Activated CD4-positive, alpha-beta T cell treated with anti-CD3 and anti-CD28 coated beads, Interleukin-2, amount 50 U/mL, for 24 hours (primary cell): ENCODE measurements at places on chromosomes 11 and 22.

GRCh38 chr11:122405547-122406341 is 249.8 kb upstream of the UBASH3B start:
- DNase-seq, result no peak

GRCh38 chr11:2135648-2136201 is 3.5 kb downstream of the IGF2 start:
- no peak for DNase-seq

DNA sequence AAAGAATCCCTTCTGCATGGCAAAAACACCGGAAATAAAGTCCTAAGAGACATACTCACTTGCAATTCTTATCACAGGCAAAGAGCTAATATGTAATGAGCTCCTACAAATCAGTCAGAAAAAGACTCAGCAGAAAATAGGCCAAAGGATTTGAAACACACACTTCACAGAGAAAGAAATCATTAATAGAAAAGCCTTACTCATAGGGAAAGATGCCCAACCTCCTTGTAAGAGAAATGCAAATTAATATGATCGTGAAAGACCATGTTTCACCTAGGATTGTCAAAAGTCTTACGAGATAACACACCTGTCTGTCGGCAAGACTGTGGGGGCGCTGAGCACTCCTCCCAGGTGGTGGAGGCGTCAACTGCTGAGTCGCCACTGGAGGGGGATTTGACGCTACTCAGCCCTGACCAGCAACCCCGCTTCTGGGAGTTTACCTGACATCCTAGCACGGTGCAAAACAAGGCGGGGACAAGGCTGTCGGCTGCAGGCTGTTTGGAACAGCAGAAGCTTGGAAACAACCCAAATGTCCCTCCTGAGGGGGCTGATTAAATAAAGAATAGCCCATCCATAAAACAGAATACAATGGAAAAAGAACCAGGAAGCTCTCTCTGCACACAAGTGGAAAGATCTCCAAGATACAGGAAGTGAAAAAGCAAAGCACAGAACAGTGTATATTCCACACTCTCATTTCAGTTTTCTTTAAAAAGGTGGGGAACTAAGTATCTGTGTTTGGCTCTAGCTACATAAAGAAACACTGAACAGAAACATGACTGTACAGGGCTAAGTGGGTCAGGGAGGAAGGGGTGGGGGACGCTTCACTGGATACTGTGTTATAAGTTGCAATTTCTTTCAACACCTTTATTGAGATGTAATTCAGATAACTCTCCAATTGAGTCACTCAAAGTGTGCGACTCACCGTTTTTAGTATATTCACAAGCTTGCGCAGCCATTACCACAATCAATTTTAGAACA is 11.5 kb downstream of the CSNK1E start:
- DNase-seq, result no peak

DNA sequence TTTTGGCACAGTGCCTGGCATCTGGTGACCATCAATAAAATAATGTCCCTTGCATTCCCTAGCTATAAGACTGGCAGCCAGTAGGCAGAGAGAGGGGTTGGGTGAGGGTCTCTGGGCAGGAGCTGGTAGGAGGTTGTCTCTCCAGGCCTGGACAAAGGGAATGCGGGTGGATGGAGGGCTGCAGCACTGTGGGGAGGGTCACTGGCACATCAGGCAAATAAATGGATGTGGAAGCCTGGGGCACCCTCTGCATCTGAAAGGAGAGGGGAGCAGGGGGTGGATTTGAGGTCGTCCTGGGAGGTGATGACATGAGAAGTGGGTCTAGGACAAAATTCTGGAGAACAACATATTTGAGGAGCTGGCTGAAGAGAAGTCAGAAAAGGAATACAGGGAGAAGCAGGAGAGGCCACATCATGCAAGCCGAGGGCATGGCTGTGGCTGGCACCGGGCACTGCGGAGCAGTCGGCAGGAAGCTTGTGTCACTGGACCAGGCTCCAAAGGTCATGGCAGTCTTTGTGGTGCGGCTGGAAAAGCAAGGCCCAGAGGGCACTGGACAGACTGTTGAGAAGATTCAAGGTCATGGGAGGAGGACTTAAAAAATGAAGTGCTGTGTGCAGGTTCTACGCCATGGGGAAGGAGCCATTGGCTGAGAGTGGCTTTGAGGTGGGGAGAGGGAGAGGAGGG is 36.5 kb upstream of the THY1 start:
- DNase-seq, result no peak

DNA sequence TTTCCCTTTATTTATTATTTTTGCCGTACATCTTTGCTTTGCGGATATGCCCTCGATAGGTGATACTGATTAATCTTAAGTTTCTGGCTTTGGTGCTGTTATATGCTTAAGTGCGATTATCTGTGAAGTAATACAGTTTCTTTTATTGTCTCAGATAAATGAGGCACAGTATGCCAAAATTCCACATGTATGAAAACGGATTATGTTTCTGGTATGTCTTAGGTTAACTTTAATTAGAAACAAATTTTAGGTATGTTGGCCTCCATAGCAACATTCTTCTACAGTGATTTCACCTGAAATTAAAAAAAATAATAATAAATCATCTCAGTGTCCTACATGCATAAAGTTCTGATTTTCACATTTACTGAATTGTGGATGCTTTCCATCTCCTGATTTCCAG is 119.2 kb downstream of the ARHGAP42 start:
- no peak for DNase-seq

GRCh38 chr11:60945295-60945667 is 6.7 kb downstream of the SLC15A3 start:
- DNase-seq, result no peak

DNA sequence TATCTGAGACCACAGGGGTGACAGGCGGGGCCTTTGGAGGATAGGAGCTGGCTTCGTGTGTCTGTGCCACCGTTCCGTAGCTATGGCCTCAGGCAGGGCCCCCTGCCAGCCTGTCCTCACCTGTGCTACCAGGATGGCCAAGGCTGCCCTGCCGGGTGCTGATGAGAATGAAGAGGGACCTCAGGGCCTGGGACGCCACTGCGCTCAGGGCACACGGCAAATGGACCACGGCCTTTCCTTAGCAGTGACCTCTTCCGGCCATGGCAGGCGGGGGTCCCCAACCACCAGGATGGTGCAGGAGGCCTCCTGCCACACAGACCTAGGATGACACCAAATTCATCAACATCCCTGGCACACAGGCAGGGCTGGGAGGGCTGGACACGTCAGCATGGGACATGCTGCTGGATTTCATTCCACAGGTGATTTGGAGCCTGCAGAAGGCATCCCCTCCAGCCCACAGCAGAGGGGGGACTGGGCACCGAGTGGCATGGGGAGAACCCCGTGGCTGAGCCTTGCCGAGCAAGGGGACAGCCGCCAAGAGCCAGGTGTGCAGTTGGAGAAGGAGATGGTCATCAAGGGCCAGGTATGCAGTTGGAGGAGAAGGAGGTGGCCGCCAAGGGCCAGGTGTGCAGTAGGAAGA is 1321.0 kb downstream of the BRD1 start:
- DNase-seq, result no peak

DNA sequence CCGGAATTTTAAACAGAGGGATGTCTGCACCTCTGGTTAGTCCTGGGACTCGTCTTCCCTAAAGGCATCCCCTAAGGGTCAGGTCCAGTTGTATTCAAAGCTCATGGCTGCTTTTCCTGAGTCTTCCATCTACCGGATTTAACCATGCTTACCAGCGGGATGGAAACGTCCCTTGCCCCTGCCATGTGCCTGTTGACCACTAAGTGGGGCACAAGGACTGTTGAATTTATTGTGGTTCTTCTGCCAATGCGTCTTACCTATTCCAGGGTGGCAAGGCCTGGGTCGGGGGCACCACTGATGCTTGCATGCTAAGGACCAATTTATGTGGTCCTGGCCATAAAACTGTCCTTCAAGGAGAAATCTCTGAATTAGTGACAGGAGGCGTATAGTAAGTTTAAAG is 25.6 kb downstream of the ANKRD42 start:
- no peak for DNase-seq

DNA sequence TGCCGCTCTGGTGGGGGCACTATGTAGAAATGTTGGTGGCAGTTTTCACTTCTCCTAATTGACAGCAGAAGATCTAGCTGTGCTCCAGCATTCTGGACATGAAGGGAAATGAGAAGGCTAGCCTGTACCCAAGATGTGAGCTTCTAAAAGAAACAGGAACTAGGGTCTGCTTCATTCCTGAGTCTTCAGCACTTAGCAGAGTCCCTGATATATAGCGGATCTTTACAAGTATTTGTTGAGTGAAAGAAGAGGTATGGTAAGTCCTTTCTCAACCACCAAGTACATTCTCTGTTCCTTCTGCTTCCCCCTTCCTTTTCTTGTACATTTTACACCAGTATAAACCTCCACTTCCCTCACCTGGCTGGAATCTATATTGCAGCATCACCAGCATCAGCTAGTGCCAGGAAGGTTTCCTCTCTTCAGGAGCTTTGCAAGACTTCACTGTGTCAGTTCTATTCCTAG is 408.3 kb upstream of the CADM1 start:
- DNase-seq, result no peak

- DNase-seq, result no peak
Observed at GRCh38 chr11:93089474-93090102, 108.2 kb downstream of the SLC36A4 start.

- DNase-seq, result no peak
Observed at GRCh38 chr11:76767659-76768058, 15.5 kb upstream of the TSKU start.

DNA sequence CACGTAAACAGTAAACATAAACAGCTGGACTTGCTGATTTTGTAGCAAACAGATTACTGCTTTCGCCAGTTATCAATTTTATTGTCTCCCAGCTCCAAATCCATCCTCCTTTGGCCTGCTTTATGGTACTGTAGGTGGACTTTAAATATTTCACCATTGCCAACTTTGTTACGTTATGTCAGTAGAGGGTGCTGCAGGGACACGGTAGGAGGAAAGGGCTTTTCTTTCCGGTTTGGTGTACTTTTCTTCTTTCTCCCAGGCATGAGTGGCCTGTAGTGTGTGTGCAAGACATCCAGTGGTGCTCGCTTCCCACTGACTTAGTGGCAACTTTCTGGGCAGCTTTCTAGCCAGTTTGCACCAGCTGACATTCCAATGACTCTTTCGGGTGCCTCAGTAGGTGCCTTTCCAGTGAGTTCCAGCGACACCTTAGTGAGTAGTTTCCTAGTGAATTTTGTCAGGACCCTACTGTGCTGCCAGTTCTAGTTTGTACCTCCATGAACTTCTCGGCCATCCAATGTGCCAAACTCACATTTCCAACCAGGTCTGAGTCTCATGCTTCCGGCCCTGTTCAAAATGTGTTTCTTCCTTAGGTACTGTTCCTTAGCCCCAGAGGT is 267.6 kb upstream of the TENM4 start:
- DNase-seq, result no peak

- DNase-seq, result no peak
Observed at GRCh38 chr22:20456722-20457076, 19.1 kb upstream of the SCARF2 start.

GRCh38 chr11:17165247-17165890 is 42.4 kb downstream of the PIK3C2A start:
- DNase-seq, result no peak

- no peak for DNase-seq
Observed at GRCh38 chr22:36550701-36551495, 21.9 kb upstream of the EIF3D start.

- no peak for DNase-seq
Observed at GRCh38 chr11:120898568-120898967, 125.3 kb upstream of the TBCEL start.

DNA sequence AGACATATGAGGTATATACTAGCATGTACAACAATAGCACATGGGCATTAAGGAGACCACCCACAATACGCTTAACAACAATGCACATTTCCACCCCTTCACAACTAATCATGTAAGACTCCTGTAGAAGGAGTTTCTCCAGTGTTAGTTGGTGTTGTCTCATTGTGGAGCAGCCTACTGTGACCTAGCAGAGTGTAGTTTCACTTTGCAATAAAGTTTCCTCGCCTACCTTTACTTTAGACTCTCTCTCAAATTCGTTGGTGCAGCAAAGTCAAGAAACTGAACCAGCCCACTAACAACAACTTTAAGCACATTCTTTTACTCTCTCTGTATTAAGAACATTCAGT is 863.6 kb downstream of the FAM181B start:
- DNase-seq, result no peak

GRCh38 chr22:30089655-30089974 is 9.4 kb downstream of the HORMAD2 start:
- DNase-seq, result no peak

GRCh38 chr11:116217006-116217405 is 555.8 kb downstream of the BUD13 start:
- peak; percentile 4 for DNase-seq

DNA sequence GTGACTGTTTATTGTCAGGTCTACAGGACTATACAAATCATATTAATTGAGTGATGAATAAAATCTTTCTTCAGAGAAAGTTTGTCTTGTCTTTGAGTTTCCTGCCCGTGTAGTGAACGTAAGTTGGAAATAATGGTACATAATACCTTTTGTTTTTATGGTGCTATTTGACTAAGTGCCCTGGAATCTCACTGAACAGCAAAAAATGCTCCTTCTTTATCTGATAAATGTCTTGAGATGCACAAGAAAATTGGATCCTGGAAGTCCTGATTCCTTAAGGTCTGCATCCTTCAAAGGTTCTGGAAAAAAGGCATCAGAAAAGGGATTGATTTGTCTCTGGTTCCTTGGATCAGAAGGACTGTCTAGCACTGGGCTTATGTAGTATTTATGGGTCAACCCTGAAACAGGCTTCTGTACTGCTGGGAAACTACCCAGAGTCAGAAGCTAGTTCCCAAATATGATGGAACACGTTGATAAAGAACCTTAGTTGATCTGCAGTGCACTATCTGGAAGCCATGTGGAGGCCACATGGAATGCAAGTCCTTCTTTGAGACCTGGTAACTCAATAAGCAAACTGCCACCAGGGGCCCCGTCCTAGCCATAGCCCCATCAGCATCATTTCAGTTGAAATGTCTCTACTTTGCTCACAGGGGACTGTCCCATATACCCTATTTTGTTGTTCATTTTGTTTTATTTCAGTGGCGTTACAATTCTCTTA is 100.6 kb upstream of the CD44 start:
- DNase-seq, result no peak

DNA sequence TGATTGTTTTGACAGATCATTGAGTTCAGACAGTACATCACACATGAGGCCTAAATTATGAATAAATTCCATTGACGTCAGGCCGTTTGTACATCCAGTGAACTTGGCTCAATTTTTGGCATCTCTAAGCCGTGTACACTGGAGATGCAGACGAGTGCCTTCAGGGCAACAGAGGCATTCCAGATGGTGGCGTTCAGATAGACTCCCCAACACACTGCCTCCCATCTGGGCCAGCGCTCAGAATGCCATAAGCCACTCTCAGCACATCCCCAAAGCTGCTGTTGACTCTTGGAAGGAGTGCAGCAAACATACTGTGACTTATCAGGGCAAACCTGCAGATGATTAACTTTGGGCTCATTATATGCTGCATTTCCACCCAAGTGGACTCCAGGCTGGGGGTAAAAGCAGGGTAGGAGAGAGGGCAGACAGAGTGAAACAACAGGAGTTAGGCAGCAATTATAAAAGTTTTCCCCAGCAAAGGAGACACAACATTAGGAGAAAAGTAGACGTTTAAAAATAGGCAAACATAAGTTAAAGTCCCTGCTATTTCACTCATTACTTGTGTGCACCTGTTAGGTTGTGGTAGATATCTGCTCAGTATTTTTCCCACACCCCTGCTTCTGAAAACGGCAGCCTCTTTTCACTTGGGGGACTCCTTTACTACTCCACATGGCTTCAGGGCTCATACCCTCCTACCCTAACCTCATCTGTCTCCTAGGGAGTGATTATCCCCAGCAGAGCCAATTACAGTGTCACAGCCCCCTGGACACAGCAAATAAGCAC is 60.2 kb upstream of the PDE3B start:
- no peak for DNase-seq
